ENCODE measurements at places on chromosomes 6 and 20. TPM values are rescaled to one million over a fixed set of nuclear protein-coding genes. Genes with fewer than 3 reads are reported as not detected.

GRCh38 chr6:73107016-73107415 lies 118.3 kb downstream of the KHDC1L start:
- DNase-seq, result no peak

DNA sequence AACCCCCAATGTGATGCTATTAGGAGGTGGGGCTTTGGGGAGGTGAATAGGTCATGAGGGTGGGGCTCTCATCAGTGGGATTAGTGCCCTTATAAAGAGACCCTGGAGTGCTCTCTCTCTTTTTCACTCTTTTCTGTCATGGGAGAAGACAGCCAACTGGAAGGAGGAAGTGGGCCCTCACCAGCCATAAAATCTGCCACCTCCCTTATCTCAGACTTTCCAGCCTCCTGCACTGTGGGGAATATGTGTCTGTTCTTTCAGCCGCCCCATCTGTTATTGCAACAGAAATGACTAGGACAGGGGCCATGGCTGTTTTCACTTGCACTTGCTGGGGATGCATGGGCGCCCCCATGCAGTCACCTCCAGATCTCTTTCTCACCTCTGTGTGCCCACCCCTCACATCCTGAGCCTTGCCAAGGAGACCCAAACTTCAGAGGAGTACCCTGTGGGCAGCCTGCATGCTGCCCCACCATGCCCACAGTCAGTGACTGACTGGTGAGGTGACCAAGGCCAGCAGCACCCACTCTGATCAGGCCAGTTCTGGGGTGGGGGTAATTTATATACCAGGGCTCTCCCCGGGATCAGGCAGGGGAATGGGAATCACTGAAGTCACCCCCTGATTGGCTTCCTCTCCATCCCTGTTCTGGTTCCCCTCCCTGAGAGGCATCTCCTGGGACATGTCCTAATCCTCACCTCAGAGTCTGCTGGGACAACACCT lies 118.4 kb downstream of the ANKRD60 start:
- DNase-seq, result no peak

The HLA-DRB1 gene
- total RNA-seq, result 0.84 TPM

DNA sequence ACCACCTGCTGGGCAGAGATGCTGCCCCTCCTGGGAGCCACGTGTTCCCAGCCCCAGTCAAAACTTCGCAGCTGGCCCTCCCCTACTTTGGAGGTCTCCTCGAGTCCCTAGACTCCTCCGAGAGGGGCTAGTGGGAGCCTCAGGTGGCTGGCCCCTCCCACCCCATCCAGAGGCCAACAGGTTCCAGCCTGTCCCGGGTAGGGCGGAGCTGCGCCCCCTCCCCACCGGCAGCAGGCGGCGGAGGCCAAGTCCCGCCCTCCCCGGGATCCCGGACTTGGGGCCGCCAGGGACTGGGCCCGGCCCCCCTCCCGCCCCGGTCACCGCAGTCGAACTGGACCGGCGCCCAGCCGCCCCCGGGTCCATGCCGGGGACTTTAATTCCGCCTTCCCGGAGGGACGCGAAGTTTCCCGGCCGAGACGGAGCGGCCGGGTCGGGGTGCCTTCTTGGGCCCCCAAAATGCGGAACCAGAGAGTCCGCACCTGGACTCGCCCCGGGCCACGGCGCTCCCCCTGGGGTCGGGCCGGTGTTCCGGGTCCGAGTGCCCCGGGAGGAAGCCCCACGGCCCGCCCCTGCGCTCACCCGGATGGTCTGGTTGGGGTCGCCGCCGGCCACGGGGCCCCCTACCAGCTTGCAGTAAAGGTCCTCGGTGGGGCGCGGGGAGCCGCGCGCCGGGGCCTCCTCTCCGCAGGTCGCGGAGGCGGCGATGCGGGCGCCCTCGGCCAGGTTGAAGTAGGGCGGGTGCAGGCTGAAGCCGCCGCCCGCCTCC lies 559 bp downstream of the LAMA5 start:
- no peak for DNase-seq

DNA sequence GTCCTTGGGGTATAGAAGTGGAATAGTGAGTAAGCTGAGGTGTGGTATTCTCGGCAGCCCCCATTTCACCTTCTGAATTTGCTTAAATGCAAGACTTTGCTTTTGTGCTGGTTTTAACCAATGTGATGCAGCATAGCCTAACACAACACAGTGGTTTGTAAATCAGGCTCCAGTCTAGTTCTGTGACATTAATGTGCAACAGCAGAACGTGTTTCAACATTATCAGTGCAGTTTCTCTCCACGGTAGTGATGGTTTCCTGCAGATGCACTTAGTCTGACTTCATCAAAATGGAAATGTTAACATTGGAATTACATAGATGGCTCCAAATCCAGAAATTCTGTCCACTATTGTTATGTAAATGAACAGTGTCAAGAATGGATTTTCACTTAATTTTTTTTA lies 139.5 kb downstream of the ZFAND3 start:
- no peak for DNase-seq
